ENCODE measurements at places on chromosomes 16 and 17. TPM values are rescaled to one million over a fixed set of nuclear protein-coding genes. Genes with fewer than 3 reads are reported as not detected.
A peak's percentile ranks its signal among the peaks of the same experiment; 100 is the strongest.

DNA sequence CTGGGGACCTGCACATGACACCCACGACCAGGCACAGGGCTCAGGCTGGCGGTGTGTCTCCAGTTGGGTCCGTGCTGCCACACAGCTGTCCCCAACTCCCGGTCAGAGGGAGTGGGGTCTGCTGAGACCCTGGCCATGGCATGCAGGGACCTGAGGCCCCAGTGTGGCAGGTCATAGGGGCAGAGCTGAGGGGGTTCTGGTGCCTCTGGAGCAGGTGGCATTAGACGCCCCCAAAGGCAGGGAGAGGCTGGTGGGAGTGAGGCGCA is 4.2 kb downstream of the NUBP2 start:
- no peak for DNase-seq

TLCD2 gene
- total RNA-seq: 6.0 TPM

CCDC92B gene
- total RNA-seq: 0.29 TPM

NRN1L gene
- 0.82 TPM for total RNA-seq

GRCh38 chr17:3030096-3030495 is 33.3 kb downstream of the OR1D5 start:
- peak; percentile 66 for DNase-seq

DNA sequence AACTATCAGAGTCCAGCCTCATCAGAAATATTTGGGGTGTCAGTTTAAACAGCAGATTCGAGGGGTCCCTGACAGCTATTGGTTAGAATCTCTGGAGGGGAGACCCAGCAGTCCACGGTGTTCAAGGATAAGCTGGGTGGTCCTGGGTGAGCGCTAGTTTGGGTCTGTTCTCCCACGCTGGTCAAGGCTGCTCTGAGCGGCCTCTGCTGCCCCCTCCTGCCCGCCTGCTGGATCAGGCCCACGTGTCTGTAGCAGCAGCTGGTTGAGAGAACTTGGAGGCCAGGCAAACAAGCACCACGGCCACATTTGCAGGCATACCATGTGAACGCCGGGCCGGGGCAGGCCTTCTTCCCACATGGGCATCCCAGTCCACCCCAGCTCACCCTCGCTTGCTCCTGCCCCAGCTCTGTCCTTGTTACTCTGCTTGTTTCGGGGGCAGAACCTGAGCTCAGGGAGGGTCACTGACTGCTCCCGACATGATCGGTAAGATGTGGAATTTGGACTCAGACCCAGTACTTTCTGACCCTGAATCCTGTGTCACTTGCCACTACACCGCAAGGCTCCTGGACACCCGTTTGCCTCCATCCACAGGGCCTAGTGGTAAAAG is 7.4 kb downstream of the FOXF1 start:
- DNase-seq: no peak

DNA sequence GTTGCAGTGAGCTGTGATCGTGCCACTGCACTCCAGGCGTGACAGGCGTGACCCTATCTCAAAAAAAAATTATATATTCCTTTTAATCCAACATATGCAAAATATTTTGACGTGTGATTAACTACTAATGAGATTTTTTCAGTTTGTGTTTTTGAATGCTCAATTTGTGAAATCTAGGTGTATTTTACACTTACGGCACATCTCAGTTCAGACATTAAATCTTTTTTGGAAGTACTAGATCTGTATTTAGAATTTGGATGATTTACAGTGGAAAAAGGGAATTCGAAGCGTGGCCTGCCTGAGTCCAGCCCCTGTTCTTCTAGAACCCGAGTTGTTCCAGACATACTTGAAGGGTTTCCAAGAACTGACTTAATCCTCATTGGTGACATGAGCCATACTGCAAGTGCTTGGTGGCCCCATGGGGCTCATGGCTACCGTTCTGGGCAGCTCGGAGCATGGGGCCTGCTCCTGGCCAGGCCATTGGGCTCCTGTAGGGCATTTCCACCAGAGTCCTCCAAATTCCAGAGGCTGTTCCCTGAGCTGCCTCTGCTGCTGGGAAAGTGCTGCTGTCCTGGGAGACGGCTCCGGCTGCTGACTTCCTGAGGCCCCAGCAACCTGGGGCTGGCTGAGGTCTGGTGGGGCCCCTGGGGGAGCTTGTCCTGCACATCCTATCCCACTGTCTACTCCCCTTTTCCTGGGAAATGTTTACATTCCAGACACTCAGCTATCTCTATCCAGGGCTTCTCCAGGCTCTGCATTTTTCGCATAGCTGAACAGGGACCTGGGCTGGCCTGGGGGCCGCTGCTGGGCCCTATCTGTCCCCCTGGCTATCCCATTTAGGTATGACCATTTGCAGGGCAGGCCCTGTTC is 27.2 kb downstream of the LLGL2 start:
- no peak for DNase-seq

SHCBP1 gene
- 3.4 TPM for total RNA-seq

- DNase-seq: no peak
Measured at GRCh38 chr17:45688353-45688752, 95.8 kb upstream of the CRHR1 start.

- DNase-seq: no peak
Measured at GRCh38 chr16:80791411-80791810, 13.0 kb downstream of the CDYL2 start.

DNA sequence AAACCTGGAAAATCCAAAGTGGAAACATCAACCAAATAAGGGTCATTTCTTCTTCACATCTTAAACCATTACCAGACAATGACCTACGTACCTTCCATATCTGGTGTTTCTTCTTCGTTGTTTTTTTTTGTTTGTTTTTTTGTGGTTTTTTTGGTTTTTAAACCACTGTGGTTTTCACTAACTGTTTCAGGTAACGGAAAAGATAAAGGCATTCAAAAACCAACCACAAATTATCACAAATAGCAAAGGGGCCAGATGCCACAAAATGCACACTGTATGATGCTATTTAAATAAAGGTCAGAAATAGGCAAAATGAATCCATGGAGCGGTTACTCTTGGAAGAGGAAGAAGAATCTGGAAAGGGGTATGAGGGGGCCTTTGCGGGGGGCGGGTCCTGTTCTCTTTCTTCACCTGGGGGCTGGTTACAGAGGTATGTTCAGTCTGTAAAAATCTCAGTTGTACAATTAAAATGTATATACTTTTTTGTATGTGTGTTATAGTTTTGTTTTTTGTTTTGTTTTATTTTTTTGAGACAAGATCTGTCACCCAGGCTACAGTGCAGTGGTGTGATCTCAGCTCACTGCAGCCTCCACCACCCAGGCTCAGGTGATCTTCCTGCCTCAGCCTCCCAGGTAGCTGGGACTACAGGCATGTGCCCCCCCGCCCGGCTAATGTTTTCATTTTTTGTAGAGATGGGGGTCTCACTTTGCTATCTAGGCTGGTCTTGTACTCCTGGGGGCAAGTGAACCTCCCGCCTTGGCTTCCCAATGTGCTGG is 29.6 kb downstream of the LITAF start:
- no peak for DNase-seq

GRCh38 chr17:42087042-42087701 is 11.1 kb downstream of the ZNF385C start:
- no peak for DNase-seq

OTOA gene
- not detected for total RNA-seq

ARHGDIG gene
- 3.3 TPM for total RNA-seq

GRCh38 chr17:75412455-75413317 is 7.2 kb upstream of the GRB2 start:
- DNase-seq: peak; percentile 37

DNA sequence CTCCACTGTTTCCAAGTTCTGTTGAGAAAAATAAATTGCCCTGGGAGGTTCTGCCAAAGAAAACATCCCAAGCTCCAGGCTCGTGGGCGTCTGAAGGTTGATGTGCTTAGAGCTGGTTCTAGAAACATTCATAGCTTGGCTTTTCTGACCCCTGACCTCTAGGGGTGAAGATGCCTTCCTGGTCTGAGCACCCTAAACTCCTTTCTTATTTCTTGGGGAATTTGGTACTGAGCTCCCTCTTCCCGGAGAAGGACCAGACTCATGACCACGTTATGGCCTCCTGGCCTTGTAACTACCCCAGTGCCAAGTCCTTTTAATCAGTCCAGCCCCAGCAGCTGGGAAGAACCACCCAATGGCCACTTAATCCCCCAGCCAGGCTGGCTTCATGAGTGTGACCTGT is 66.4 kb downstream of the MYH11 start:
- no peak for DNase-seq

GRCh38 chr17:49031965-49032928 is 35.1 kb downstream of the IGF2BP1 start:
- peak; percentile 43 for DNase-seq

GRCh38 chr16:84611041-84611440 is 6.8 kb downstream of the COTL1 start:
- DNase-seq: no peak

Measured in astrocyte (in vitro differentiated cells and primary cell).